CD8-positive, alpha-beta memory T cell (primary cell): ENCODE measurements at places on chromosomes 7 and 10.

- DNase-seq: no peak
Measured at GRCh38 chr7:152925412-152926147, 166.0 kb downstream of the ACTR3B start.

- DNase-seq: no peak
Measured at GRCh38 chr7:106121189-106121810, 9.2 kb upstream of the SYPL1 start.

- peak; percentile 6 for DNase-seq
Measured at GRCh38 chr10:129877773-129878371, 86.2 kb downstream of the EBF3 start.

DNA sequence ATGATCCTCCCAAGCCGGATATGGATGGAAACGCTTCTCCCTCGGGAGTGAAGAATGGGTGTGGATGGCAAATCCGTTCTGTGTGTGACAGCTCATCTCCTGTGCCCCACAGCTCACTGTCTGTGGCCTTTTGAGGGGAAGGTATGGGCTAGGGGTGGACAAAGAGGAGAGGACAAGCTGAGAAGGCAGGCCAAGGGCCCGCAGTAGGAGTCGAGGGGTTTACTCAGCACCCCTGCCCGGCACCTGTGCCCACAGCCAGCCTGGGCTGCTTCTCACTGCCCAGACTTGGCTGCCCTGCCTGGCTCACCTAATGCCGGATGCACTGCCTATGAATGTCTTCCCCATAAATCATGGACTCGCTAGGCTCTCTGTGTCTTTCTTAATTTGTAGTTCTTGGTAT, 503.8 kb downstream of the TCERG1L start:
- no peak for DNase-seq

GRCh38 chr7:86282014-86282682, 361.6 kb upstream of the GRM3 start:
- no peak for DNase-seq

DNA sequence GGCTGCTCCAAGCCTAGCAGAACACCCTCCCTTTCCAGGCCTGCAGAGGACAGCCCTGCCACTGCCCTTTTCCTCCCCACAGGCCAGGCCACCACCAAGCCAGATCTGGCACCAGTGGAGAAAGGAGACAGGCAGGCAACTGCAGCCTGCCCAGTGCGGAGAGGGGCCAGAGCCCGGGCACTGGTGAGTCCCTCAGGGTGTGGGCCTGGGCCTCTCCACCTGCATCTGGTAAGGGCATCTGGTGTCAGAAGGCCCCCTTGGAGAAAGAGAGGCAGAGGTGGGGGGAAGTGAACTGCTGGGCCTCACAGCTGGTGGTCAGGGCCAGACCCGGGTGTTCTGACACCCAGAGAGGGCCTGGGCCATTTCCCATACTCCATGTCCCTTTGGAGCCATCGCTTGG, 27.9 kb downstream of the ZNF783 start:
- no peak for DNase-seq

GRCh38 chr10:73732931-73733623, 11.1 kb upstream of the SEC24C start:
- no peak for DNase-seq

DNA sequence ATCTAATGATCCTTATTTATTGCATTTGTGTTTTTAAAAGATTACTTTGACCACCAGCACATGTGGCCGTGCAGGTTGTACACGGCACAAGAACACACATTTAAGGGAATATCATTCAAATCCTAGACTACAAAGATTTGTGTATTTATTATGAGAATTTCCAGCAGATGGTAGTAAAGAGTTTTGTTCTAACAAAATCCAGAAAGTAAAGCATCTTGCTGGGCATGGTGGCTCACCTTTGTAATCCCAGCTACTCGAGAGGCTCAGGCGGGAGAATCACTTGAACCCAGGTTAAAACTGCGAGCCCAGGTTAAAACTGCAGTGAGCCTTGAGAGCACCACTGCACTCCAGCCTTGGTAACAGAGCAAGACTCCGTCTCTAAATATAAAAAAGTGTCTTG, 31.5 kb downstream of the MACROH2A2 start:
- no peak for DNase-seq

GRCh38 chr7:71461572-71461971, 329.6 kb downstream of the GALNT17 start:
- no peak for DNase-seq

DNA sequence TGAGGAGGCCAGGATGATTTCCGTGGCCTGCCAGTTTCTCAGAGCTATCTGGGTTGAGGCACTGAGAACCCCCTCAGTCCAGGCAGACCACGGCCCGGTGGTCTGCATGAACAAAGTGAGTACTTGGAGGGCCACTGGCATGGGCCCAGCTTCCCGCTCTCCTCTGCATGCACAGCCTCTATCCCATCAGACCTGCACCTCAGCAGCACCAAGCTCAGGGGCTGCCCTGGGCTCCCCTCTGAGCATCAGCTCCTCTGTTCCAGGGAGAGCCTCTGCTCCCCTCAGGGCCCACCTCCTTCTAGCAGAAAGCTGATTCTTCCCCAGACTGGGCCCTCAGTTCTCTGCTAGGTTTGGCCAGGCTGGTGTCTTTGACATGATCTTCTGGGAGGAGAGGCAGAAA, 469.9 kb downstream of the DNAJB6 start:
- no peak for DNase-seq

- DNase-seq: no peak
Measured at GRCh38 chr10:123221418-123221817, 67.2 kb downstream of the BUB3 start.

DNA sequence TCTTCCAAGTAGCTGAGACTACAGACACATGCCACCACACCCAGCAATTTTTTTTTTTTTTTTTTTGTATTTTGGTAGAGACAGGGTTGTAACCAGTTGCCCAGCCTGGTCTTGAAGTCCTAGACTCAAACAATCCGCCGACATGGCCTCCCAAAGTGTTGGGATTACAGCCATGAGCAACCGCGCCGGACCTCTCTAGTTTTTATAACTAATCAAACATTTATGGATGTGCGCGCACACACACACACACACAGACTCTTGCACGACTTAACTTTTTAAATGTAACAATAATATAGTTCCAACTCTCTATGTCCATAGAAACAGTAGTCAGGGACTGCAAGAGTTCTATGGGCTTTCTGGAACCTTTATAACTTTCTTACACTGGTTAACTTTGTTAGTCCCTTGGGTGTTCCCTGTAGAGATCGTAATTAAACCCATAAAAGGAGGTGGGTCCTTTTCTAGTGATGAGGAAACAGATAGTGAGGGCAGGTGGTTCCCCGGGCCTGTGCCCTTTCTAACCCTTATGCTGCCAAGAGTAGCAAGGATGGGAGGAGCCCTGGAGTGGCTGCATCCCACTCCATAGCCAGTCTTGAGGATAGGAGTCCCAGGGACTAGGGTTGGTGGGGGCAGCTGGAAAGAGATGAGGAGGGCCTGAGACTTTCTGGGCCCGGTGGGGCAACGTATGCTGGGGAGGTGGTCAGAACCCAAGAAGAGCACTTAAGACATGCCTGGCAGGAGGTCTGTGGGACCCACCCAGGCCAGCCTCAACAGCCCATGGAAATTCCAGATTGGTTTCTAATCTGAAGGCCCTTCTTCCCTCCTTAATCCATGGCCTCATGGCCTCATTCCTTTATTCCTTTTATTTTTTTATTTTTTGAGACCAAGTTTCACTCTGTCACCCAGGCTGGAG, 8.6 kb downstream of the MARVELD1 start:
- no peak for DNase-seq

GRCh38 chr10:93716766-93717165, 14.4 kb upstream of the FRA10AC1 start:
- DNase-seq: no peak

- no peak for DNase-seq
Measured at GRCh38 chr10:91930939-91931338, 7.4 kb downstream of the BTAF1 start.

GRCh38 chr7:44944821-44945220, 34.0 kb downstream of the MYO1G start:
- no peak for DNase-seq

DNA sequence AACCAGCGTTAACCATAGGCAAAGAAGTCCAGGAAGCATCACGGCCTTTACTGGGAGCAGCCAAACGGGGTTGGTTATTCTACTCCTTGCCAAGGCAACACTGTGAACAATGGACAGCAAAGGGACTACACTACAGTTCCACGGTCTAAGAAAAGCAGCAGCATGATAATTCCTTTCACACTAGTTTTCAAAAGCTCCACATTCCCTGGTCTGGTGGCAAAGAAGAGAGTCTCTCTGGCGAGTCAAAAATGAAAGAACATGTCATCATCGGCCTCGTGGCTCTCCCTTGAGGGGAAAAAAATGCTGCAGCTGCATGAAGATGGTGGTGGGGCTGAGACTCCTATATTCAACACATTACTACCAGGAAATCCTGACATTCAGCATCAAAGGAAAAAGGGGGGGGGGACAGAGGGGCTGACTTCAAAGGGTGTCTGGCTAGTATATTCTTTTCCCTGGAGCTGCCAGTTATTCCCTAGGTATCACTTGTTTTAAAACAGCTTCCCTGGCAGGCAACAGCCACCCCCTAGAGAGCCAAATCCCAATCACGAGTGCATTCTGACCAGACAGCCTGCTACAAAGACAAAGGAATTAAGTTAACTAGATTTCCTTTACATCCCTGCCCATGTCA, 49.1 kb downstream of the SLC37A3 start:
- no peak for DNase-seq

DNA sequence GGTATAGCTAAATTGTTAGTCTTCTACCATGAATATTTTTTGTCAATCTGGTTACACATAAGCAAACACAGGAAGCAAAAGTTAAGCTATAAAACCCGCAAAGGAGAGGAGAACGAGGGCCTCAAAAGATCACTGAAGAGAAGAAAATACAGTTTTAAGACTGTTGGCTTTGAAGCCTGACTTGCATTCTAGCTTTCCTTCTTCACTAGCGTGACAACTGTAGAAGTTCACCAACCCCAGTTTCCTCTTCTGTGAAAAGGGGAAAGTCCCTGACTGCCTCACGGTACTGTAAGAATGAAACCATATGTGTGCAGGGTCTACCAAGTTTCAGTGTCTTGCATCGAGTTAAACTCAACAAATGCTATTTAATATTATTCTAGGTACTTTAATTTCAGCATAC, 7.5 kb upstream of the LRRN3 start:
- peak; percentile 61 for DNase-seq

DNA sequence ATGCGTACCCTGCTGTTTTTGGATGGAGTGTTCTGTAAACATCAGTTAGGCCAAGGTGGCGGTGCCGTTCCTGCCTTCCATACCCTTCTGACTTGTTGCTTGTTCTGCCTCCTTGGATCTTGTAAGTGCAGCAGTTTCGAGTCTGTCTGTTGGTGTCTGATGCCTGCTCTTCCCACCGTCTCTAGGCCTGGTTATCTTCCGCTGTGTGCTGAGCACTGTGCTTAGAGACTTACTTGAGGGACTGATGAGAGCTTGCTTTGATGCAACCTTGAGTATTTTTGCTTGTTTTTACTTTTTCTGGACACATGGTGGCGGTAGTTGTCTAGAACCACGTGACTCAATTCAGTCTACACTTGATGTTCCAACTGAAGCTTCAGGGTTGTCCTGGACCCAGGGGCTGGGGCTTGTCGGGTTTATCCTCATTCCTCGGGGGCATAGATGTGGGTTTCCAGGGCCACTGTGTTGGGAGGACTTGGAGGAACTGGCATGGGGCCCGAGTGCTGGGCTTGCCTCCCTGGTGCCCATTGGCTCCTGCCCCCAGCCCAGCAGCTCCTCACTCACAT, 14.4 kb upstream of the SPRN start:
- no peak for DNase-seq

- DNase-seq: no peak
Measured at GRCh38 chr10:110867807-110868465, 3.8 kb upstream of the PDCD4 start.

- no peak for DNase-seq
Measured at GRCh38 chr10:35925493-35925892, 283.4 kb upstream of the FZD8 start.

DNA sequence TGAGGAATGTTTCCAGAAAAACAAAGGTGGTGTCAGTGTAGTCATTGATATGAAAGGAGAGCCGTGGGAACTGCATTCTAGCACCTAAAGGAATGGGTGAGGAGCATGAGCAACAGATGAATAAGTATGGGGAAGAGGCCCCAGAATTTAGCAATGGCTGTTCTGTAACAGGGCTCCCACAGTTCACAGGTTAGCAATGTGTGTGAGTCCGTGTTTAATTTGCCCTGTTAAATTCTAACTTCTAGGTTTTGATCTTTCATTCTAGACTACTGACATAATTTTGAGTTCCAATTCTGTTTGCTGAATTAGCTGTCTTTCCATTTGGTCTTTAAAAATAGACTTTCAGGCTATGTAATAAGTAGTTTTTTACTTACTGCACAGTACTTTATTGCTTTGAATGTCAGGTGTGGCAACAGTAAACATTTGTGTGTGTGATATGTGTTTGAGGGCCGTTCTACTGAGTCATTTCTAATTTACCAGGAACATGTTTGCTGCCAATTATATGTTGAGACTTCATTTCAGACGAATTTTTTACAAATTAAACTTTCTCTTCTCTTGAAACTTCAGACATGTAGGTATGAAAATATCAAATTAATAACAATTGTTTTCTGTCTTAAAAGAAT, 8.8 kb downstream of the STK17A start:
- DNase-seq: no peak

DNA sequence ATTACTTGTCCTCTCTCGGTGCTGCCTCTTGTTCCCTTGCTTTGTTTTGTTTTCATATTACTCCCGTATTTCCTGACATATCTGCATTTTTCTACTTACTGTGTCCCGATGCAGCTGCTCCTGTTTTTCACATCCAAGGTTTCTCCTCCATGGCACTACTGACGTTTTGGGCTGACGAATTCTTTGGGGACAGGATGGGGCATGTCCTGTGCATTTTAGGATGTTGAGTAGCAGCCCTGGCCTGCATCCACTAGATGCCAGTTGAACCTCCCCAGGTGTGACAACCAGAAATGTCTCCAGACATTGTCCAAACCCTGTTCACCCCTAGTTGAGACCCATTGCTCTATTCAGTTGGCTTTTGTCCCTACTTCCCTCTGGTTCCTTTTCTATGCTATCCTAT, 12.4 kb downstream of the ZNF789 start:
- DNase-seq: no peak

DNA sequence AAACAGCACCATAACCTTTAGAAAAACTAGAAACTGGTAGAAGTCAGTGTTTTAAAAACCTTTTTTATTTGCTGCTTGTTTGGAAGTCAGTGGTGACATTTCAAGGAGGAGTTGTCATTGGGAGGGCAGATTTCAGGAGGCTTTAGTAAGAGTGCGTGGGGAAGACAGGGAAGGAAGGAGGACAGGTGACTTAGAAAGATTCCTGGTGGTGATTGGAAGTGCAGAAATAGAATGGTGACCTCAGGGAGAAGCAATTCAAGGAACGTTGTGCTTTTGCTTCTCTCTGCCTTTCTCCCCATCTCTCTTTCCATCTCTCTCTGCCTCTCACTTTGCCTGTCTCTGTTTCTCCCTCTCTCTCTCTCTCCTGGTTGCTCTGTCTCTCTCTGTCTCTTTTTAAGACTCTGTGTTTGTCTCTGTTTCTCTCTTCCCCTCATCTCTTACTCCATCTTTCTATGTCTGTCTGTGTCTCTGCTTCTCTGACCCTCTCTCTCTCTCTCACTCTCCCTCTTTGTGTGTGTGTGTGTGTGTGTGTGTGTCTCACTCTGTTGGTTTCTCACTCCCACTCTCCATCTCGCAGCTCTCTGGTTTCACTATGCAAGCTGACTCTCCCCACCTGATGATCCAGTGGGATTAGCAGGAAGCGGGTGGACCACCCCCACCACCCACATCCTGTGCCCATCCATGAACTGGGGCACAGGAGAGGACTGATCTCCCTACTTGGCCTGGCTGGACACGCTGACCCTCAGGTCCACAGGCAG, 10.9 kb upstream of the PFKP start:
- no peak for DNase-seq
